ENCODE measurements at places on chromosomes 6 and 20.

DNA sequence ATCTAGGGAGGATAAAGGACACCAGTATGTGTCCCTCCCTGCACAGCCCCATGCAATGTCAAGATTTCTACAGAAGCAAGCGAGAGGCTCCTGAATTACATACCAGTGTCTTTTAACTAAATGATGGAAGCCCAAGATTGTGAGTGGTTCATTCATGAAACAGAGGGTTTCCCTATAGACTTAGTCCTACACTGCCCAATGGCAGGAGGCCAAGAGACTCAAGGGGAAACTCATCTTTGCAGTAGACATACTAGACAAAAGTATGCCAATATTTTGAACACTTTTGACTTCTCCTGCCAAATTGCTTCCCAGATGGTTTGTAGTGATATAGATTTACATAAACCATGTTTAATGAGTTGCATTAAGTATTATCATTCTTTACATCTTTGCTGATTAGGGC is 557.2 kb upstream of the JAG1 start:
- DNase-seq, result no peak

GRCh38 chr20:41218466-41218865 is 81.1 kb downstream of the PLCG1 start:
- no peak for DNase-seq

DNA sequence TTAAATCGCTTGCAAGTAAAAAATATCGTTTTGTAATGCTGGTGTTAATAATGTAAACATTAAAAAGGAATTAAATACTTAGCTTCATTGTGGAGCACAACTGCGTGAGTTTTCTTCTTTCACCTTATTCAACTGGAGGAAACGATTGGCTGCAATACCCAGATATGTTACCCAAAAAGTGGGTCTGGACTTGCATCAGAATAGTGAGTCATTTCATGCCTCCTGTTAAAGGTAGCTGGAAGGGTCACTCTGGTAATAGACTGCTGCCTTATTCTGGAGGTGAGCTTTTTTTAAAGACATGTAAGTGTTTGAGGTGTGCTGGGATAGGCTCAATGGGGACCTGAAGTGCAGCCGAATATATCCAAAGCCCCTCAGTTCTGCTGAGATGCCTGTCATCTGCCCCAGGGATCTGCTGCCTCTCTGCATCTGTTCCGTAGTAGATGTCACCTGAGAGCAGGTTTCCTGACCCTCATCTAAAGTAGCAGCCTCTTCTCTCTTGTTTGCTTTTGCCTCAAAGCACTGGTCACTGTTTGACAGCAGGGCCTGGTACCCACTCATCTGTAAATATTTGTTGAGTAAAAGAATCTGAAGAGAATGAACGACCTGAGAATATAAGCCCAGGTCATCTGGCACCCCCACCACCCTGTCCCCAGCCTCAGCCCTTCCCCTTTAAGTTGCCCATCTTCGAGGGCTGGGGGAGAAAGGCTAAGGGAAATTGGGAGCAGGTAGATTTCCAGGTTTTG is 5.6 kb upstream of the UQCC2 start:
- no peak for DNase-seq

DNA sequence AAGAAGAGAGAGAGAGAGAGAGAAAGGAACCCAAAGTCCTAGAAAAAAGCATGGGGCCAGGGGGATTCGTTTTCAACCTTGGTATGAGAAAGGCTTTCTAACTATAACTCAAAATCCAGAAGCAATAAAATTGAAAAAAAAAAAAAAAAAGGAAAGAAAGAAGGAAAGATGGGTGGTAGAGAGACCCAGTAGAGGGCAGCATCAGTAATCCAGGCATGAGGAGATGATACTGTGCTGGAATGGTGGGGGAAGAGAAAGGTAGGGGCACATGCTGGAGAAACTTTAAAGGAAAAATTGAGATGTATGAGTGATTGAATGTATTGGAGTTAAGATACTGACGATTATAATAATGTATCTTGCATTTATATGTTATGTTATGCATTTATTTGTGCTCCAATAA is 1040.7 kb upstream of the FLRT3 start:
- no peak for DNase-seq

DNA sequence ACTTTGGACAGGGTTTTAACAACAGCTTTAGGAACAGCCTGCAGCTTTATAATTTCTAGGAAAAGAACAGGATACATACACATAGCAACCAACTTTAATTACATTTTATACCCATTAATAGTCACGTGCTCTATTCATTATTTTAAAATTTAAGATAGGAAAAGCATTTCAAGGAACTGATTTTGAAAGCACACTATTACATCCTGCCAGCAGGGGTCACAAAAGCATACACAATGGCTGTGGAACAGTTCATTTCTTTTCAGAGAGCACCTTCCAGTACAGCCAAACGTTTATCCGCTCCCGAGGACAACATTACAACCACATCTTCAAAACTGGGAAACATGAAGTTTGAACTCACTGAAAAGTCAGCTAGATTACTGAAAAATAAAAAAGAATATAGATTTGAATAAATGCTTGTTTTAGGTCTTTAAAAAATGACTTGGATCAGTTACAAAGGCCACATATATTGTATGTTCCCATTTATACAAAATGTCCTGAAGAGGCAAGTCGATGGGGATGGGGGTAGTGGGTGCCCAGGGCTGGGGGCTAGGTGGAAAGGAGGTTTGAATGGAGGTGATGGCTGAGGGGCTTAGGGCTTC is 104.6 kb upstream of the EXOC2 start:
- peak; percentile 31 for DNase-seq

DNA sequence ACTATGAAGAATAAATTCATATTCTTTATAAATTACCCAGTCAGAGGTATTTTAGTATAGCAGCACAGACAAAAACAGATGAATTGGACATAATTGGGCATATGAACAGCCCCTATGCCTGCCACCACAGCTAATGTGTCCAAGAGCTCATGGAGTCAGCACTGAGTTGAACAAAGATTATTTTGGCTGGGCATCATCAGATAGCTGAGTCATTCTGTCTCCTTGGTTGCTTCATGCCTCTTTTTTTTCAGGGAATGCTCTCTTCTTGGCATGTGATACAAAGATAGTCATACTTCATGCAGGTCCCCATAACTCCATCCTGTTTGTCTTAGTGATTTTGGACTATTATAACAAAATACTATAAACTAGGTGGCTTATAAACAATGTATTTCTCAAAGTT is 275.6 kb downstream of the TENT5A start:
- no peak for DNase-seq

Measured in activated CD4-positive, alpha-beta T cell treated with anti-CD3 and anti-CD28 coated beads, Interleukin-2, amount 50 U/mL, for 24 hours (primary cell).